ENCODE measurements at places on chromosomes 2 and 18.

DNA sequence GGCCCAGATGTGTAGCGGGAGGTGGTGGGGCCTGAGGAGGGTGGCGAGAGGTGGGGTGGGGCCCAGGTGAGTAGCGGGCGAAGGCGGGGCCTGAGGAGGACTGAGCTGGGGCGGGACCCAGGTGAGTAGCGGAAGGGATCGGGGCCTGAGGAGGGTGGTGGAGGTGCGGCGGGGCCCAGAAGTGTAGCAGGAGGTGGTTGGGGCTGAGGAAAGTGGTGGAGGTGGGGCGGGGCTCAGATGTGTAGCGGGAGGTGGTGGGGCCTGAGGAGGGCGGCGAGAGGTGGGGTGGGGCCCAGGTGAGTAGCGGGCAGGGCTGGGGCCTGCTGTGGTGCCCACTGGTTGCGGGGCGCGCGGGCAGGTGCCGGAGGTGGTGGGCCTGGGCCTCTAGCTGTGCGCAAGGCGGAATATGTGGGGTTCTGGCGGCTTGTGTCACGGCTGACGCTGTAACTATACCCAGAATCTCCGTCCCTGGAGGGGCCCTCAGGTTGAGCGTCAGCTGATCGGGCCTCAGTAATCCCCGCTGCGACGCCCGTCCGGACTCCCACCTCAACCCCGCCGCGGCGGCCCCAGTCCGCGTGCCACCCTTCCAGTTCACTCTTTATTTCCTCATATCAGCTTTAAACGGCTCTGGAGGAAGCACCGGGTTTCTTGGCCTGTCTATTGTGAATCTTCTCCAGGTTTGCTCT, 866 bp upstream of the SF3B6 start:
- DNase-seq = peak; percentile 57

GRCh38 chr18:37320317-37320716, 245.3 kb downstream of the CELF4 start:
- DNase-seq = no peak

DNA sequence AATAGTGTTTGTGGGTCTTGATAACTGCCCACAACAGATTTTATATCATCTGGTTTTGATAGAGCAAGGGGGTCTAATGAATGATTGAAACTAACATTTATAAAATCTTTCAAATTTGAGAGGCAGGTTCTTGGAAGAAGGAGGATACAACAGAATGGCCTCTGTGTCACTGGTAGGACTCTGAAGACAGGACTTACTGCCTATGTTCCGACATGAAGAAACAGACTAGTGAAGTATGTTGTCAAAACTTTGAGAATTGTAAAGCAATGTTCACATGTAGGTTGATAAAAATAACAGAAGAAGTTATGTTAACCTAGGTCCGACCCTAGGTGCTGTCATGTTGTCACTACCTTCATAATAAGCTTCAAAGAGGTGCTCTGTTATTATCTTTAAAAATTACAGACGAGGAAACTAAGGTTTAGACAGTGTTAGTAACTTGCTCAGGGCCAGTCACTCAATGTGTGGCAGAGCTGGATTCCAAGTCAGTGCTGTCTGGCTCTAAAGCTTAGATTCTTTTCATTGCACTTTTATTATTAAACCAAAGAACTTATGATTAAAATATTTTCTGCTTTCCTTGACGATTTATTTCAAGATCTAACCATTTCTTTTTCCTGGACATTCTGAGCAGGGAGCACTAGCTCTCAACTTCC, 146.2 kb downstream of the RPIA start:
- DNase-seq = no peak

GRCh38 chr18:24195296-24196053, 56.6 kb downstream of the CABYR start:
- no peak for DNase-seq

DNA sequence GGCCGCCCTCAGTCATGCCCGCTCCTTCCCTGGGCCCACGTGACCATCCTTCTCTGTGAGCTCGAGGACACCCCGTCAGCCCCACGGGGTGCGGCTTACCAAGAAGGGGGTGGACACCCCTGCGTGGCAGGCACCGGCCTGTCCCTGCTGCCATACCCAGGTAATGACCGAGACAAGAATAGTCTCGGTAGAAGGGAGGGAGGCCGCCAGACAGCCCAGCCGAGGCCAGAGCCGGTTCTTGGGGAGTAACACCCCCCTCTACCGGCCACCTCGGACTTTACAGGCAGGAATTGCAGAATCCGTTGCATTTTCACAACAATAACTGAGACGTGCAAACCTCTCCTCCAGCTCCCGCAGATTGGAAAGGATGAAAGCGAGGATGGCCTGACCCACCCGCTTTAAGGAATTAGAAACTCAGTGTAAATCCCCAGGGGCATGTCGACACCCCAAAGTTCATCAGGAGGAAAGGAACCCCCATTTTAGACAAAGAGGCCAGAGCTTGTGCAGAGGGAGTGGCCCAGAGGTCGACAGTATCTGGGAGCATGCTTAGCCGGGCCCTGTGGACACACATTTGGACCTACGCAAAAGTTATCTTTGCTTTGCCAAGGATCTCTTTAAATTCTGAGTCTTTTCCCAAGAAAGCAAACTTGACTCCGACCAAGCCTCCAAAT, 60.1 kb upstream of the GLI2 start:
- DNase-seq = peak; percentile 64

DNA sequence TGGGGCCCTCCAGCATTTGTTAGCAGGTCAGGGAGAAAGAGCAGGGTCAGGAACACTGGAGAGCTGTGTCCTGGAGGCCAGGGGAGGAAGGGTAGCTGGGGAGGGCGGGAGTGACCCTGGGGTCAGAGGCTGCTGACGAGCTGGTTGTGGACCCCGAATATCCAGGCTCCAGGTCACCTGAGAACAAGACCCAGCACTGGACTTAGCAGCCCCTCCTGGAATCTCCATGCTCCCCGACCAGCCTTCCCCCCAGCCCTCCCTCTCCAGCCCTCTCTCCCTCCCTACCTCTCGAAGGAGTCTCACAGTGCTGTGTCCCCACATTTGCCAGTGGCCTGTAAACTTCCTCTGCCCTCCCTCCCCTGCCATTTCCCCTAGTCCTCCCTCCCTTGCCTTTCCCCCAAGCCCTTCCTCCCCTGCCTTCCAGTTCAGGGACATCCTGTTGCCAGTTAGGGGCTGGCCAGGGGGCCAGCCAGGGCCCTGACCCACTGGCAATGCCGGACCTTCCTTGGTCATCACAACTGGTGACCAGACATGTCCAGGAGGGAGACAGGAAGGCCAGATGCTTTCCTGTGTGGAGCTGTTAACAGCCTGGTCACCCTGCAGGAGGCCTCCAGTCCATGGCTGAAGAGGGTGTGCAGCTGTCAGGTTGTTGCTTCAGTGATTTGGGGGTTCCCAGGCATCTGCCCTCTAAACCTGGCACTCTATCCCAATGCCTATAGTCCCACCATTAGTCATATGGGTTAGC, 50.0 kb upstream of the FAHD2A start:
- DNase-seq = no peak

DNA sequence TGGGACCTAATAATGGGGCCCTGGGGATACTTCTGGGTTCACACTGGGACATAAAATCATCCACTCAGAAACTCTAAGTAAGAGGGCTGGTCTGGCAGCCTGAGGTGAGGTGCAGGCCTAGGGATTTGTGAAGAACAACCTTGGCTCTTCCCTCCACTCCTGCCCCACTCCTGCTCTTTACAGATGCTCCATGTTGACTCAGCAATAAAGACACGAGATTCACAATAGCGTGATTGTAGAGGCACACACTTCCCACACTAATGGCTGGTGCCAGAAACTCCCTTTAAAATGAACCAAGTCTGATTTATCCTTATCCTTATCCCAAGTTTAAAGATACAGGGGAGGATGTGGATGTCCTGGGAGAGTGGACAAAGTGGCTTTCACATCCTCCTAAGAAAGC, 228.2 kb downstream of the ACTR3 start:
- no peak for DNase-seq

GRCh38 chr2:181657379-181657778, 474 bp upstream of the CERKL start:
- DNase-seq = no peak

DNA sequence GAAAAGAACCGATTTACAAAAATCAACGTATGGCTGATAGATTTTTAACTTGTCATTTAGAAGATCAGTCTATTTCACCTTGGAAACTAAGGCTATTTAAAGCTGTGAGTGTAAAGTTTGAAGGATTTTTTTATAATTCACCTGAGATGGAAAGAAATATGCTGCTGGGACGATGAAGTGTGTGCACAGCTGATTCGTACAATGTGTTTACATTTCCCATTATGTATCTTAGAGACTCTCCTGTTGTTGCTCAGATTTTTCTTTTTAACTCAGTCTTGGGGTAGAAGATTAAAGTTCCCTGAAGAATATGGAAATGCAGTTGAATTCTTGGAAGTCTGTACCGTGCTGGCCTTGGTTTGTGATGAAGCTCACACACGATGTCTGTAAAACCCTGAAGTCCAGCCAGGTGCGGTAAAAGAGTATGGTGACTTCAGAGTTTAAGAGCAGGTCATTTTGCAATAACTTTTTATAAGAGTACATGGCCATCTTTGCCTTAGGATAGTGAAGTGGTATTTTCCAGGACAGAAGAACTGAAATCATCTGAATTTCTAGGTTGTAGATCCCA, 250.1 kb downstream of the PRKCE start:
- DNase-seq = no peak

GRCh38 chr2:43280994-43281393, 54.6 kb upstream of the ZFP36L2 start:
- no peak for DNase-seq

DNA sequence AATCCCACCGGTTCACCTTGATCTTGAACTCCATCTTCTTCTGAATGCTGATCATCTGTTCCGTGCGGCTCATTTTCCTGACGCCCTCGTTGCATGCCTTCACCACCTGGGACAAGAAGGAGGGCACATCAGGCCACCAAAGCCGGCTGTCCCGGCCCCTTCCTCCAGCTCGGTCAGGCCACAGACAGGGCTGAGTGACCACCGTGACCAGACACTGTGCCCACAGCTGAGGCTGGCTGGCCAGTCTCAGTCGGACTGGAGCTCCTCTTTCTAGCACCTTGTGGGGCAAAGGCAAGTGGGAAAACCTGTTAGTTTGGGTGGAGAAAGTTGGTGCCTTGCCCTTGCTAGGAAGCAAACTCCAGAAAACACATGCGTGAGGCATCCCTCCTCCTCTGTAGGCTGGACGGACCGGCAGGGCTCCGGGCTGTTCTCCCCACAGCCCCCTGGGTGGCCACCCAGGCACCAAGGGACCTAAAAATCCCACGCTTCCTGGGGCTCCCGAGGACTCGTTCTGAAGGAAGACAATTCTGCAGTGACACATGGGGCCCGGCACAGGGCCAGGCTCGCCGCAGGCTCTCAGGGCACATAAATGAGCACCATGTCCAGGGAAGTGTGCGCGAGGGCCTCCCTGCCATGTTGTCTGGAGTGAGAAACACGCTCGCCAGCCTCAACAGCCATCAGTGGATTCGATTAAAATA, 15.3 kb downstream of the SNORC start:
- DNase-seq = no peak

DNA sequence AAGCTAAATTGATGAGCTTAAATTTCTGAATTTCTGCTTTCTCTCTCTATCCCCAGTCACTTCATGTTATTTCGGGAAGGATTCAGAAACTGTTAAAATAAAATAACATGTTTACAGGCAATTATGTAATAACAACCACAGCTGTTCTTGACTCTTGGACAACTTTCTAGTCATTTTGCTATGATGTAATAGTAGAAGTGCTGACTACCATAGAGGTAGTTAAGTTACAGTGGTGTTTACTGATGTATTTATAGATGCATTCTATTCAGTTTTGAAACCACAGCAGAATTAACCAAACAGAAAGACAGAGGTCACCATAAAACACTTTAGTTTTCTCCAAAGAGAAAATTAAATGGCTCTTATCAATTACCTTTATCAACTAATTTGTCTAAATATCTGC, 1292.0 kb upstream of the CHAC2 start:
- DNase-seq = no peak

- DNase-seq = no peak
Measured at GRCh38 chr2:3986530-3987258, 283.3 kb downstream of the DCDC2C start.

- DNase-seq = no peak
Measured at GRCh38 chr2:232892843-232893242, 22.8 kb downstream of the SNORC start.

DNA sequence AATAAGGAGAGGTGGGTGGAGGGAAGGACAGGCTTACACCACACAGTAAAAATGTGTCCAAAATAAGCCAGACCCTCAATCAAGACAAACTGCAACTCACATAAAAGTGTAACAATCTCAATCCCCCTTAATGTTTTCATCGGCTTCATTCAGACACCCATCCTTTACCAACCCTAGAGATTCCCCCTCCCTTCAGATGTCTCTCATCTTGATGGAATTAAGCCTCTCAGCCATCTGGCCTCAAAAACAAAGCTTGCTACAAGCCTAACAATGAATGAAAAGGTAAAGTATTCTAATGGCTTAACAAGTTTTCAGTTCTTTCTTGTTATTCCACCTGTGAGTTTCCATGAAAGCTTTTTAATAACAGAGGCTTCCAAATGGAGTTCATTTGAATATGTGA, 5.2 kb downstream of the RTTN start:
- no peak for DNase-seq

DNA sequence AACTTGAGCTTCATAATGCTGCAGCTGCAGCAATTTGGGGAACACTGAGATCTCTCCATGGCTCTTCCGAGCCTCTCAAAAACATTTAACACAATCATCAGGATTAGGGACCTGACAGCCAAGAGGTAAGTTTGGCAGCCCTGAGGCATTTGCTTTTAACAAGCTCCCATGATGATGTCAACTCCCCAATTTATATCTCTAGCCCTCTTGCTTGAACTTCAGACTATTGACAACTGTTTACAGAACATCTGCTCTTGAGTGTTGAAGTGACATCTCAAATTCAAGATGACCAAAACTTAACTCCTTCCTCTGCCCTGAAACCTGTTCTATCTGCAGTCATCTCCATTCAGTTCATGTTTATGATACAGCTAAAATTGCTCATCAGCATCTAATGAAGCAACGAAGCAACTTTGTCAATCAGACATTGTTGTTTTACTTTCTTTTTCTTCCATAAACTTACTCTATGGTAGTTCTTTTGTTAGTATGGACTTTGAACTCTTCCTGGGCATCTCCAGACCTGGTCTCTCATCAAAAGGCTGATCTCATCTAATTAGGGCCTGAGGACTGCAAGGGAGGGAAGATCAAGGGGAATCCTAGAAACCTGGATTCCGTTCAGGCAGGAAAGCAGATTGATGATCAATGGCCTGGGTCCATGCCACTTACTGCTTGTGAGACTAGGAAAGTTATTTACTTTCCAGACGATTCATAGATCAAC, 48.1 kb downstream of the SEMA4F start:
- DNase-seq = no peak

- DNase-seq = no peak
Measured at GRCh38 chr2:42110641-42111322, 58.4 kb upstream of the EML4 start.

All from retina (tissue), 1 donor.